ENCODE measurements at places on chromosomes 12 and 14.

- DNase-seq, result no peak
Measured at GRCh38 chr12:105431537-105432100, 101.1 kb downstream of the C12orf75 start.

- no peak for DNase-seq
Measured at GRCh38 chr14:66005900-66006434, 480.2 kb upstream of the CCDC196 start.

DNA sequence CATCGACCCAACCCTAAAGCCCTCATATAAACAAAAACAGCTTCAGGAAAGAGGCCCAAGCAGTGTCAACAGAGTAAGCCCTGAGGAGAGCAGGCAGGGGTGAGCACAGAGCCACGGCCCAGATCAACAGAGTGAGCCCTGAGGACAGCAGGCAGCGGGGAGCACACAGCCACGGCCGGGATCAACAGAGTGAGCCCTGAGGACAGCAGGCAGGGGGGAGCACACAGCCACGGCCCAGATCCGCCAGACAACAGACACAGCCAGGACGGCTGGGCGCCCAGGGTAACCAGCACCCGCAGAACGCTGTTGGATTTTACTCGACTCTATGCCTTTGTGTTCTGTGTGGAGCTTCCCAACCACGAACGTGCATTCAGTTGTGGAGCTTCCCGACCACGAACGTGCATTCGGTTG, 15.0 kb downstream of the CCDC85C start:
- DNase-seq, result no peak

DNA sequence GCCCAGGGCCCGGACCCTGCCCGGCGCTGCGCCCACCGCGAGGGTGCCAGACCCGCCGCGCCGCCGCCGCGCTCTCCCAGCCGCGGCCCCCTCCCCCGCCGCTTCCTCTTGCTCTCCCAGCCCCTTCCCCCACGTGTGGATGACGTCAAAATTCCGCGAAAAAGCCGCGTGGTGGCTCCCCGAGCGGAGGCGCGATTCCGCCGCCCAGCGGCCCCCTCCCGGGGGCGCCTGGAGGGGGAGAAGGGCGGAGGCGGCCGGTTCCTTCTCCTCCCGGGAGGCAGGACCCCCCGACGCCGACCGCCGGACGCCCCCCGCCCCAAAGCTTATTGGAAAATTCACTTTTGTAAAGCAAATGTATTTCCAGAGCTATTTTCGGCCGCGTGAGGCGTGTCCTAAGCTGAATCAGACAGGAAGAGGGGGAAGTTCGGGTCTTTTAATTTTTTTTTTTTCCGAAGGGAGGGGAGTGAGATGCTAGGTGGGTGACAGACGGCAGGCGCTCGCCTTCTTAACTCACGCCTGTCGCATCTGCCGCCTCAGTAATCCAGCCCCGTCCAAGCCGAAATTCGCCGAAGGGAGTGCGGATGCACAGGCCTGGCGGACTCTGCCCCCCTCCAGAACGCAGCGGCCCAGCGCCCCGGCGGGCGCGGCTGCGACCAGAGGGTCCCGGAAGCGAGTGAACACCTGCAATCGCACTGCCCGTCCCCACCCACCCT, 4.1 kb upstream of the CCND2 start:
- DNase-seq, result peak; percentile 87

- no peak for DNase-seq
Measured at GRCh38 chr12:180445-180844, 33.5 kb downstream of the SLC6A12 start.

DNA sequence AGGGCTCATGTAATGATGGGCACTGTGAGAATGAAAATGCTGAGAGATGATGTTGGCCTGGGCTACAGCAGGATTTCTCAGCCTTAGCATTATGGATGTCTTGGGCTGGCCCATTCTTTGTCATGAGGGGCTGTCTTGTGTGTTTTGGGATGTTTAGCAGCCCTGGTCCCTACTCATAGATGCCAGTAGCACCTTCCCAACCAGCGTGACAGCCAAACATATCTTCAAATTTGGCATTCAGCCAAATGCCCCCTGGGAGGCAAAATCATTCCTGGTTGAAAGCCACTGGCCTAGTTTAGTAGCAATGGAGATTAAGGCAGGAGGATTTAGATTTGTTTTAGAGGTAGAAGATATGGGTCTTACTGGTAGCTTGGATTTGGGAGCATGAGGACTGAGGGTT, 26.6 kb downstream of the UBE3B start:
- DNase-seq, result no peak

GRCh38 chr12:22250762-22251161, 83.7 kb downstream of the ST8SIA1 start:
- no peak for DNase-seq

DNA sequence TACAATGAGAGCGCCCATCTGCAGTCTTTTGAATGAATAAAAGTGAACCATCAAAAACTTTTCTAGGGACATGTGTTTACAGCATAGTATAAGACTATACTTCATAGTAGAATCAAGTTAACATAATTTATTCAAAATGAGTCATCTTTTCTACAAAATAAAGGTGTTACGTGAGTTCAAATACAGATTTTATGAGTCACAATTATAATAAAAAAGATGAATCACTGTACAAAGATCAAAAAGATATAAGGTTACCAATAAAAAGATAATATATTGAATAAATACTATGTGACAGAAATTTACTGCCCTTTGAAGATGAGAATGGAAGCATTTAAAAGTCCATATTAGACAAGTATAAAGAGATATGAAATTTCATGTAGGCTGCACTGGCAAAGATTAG, 2.8 kb downstream of the MBIP start:
- no peak for DNase-seq

GRCh38 chr12:67677166-67677565, 28.6 kb downstream of the DYRK2 start:
- DNase-seq, result no peak

GRCh38 chr14:56268039-56268438, 149.8 kb downstream of the PELI2 start:
- DNase-seq, result no peak

GRCh38 chr14:73428353-73428824, 30.0 kb downstream of the NUMB start:
- no peak for DNase-seq

DNA sequence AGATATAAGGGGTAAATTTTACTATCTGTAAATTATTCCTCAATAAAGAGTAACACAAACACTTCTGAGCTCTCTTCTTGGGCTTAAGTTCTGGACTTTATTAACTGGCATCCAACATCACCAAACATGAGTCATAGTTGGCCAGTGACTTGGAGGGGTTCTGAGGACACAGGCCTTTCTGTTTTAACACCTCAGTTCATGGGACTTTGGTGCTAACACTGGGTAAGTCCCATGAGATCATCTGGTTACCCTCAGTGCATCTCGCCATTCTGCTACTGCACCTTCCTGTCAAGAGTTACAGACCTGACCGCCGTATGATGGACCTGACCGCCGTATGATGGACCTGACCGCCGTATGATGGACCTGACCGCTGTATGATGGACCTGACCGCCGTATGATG, 9.9 kb downstream of the SLC15A4 start:
- DNase-seq, result no peak

- no peak for DNase-seq
Measured at GRCh38 chr12:132881818-132882217, 5.6 kb downstream of the CHFR start.

DNA sequence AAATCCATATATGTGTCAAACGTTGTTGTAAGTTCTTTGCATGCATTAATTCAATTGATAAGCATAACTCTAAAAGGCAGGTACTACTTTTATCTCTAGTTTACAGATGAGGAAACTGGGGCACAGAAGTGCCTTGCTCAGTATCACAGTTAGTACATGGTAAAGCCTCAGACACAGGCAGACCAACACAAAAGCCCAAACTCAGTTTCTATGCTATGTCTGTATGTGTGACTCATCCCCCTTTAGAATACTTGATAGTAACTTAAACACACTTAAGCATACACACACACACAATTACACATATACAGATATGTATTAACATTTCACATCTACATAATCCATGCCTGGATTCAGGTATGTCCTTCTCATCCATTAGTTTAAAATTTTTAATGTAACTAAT, 88.0 kb downstream of the EPS8 start:
- DNase-seq, result no peak

Data from stimulated activated CD8-positive, alpha-beta memory T cell treated with anti-CD3 and anti-CD28 coated beads, Interleukin-4, amount 100 ng/mL, for 1 hour (primary cell).